ENCODE measurements at places on chromosomes 13 and 19.

DNA sequence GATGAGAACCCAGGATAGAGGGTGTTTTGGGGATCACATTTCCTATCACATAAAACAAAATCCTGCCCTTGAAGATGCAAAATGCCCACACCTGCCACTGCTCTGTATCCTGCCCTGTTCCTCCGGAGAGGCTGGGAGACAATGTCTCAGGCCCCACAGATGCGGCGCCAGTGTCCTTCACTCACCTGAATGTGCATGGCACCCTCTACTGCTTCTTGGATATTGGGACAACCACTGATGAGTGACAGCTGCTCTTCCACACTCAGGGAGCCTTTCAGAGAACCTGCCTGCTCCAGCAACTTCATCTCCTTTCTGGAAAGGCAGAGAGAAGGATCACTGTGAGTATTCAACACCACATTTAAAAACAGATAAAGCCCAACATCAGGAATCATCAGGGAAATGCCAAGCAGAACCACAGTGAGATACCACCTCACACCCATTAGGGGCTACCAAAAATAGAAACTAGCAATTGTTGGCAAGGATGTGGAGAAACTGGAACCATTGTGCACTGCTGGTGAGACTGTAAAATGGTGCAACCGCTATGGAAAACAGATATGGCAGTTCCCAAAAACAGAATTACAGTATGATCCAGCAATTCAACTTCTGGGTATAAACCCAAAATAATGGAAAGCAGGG is 36.4 kb downstream of the CRYL1 start:
- DNase-seq, result no peak

DNA sequence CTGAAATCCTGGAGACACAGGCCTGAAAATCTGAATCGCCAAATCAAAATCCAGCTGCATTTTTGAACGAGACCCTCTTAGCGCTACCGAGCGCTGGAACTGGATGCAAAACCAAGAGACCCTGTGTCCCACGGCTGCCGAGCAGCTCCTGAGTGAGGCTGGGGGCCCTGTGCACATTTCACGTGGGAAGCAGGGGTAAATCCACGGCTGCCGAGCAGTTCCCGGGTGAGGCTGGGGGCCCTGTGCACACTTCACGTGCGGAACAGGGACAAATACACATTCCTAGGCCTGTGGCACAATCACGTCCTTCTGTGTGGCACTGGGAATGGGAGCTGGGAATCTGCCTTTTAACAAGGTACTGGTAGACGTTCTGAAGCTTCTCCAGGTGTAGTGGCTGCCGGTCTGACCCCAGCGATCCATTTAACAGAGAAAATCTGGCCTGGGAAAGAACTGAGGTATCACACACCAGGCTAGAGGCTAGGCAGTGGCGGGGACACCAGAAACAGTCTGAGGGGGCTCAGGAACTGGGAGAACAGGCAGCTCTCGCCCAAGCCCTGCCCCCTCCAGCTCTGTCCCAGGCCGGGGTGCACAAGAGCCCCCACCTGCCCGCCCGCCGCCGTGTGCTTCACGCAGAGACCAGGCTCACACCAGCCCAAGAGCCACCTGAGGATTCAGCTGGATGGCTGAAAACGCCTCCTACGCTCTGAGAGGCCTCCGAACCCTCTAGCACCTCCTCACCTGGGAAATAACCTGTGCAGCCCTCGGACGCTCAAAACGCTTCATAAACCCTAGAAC is 11.0 kb upstream of the C2CD4C start:
- DNase-seq, result no peak

DNA sequence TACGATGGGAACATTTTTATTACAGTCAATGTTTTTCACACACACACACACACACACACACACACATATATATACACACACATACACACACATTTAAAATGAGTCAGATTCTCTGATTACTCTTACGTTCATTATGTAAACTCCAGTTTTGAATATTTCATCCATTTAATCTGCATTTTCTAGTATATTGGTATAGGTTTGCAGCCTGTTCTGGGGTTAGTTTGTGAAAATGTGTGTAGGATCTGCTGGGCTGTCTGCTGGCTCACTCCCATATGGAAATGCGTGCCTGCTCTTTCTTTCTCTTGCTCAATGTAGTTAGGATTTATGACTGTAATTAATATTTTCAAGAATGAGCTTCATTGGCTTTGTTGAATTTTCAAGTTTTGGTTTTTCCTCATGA is 7.1 kb downstream of the LILRB2 start:
- no peak for DNase-seq

DNA sequence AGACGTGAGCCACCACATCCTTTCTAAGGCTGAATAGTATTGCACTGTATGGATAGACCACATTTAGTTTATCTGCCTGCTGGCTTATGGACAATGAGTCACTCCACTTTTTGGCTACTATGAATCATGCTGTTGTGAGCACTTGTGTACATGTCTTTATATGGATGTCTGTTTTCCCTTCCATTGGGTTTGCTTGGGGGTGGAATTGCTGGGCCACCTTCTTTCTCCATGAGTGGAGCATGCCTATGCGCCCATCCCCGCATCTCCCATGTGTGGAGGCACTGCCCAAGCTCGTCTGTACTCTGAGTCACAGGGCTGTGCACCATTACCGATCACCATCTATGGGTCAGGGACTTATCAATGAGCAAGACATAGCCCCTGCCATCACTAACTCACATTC is 127.2 kb upstream of the GJB6 start:
- no peak for DNase-seq

DNA sequence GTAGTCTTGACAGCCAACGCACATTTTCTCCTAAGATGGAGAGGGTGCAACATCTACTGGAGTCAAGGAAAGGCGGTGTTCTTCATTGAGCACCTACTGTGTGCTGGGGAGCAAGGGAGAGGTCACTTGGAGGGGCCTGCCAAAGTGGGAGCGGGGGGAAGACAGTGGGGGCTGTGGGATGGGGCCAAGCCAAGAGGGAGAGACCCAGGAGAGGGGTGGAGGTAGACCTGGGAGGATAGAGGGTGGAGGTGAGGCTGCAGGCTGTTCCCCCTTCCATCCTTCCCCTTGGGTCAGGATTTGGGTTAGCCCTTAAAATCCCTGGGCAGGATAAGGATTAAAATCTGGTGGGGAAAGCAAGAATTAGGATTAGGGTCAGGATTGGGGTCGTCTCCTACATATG is 1.7 kb upstream of the PLPP2 start:
- DNase-seq, result no peak

- no peak for DNase-seq
Observed at GRCh38 chr13:22198001-22198400, 527.1 kb downstream of the FGF9 start.

DNA sequence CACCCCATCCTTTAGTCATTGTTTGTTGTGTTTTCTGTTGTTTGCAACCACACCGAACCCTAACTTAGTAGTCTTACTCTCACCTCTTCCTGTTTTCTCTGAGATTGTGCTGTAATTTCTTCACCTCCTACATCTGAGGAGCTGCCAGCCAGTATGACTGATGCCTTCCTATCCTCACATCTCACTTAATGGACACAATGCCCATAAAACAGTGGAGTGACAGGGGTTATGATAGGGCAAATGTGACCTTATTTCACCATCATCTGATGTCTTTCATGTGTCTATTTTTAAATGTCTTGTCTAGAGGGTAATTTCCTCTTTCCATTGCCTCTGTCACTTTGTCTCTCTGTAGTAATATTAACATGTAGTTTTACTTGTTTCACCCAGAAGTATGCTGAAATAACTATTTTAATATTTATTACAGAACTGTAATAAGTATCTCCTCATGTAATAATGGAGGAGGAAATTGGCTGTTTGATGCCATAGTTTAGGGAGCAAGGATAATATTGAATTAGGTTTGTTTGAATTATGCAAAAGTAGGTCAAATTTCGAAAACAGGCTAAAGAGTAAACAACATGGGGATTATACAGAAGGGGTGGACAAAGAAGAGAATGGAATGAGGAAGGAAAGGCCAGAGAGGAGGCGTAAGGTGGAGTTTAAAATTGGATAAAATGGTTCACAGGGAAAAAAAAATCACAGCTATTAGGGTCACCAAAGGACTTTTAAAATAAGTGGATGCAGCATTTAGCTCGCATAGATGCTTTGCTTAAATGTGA is 103.5 kb upstream of the SPRY2 start:
- DNase-seq, result no peak

DNA sequence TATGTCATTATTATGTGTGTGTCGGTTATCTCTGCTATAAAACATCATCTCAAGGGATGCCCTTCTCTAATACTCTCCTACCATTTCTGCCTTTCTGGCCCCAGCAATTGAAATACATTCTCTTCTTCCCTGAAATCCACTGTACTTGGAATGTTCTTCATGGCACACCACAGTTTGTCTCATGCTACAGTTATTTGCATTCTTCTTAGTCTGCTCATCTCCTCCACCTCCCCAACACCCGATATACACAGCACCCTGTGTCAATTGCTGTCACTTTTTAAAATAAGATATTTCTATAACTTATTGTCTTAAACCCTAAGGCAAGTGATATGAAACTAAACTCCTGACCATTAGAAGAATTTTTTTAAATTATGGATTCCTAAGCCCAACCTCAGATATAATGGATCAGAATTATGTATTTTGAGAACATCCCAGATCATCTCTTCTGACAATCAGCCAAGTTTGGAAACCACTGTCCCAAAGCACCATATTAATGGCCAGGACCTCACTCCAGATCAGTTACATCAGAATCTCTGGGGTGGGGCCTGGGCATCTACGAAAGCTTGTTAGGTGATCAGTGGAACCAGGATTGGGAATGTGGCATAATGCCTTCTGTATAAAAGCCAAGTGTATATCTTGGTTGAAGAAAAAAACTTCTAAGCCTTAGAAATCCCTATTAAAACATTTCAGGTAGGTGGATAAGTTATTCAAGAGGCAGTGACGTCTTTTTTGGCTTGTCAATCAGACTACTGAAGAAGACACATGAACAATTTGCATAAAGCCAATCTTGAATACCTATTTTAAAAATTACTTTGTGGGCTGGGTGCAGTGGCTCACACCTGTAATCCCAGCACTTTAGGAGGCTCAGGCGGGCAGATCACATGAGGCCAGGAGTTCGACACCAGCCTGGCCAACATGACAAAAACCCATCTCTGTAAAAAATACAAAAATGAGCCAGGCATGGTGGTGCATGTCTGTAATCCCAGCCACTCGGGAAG is 30.0 kb upstream of the KBTBD7 start:
- no peak for DNase-seq

DNA sequence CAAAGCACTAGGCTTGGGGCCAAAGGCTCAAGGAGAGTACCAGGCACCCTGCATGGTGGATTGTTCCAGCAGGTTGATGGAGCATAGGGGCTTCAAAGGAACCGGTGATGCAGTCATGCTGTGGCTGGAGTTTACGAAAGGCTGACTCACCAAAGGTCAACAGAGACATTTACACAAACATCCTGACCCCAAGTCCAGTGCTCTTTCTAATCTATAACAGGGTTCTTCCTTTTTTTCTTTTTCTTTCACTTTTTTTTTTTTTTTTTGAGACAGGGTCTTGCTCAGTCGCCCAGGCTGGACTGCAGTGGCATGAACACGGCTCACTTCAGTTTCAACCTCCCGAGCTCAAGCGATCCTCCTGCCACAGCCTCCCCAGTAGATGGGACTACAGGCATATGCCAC is 35.6 kb upstream of the TPTE2 start:
- no peak for DNase-seq

DNA sequence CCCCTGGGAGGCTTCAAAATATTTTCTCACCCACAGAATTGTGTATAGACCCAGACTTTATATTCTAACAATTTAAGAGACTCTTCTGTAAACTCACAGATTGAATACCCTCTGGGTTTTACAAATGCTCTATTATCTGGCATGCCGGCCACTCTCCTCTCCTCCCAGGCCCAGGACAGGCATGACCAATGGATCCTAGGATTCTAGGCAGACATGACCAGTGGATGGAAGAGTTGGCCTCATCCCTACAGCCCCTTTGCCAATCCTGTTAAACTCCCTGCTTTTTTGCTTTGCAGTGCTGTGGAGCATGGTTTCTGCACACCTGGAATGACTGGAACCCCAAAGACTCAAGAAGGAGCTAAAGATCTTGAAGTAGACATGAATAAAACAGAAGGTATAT is 5.8 kb downstream of the ACSBG2 start:
- DNase-seq, result no peak

GRCh38 chr19:29324291-29324680 is 111.3 kb upstream of the UQCRFS1 start:
- DNase-seq, result no peak

- no peak for DNase-seq
Observed at GRCh38 chr13:102291587-102292218, 110.1 kb downstream of the FGF14 start.

- peak; percentile 96 for DNase-seq
Observed at GRCh38 chr19:17873786-17874757, 2.3 kb downstream of the SLC5A5 start.

- no peak for DNase-seq
Observed at GRCh38 chr19:16366433-16367260, 42.0 kb downstream of the KLF2 start.

- DNase-seq, result no peak
Observed at GRCh38 chr13:69234171-69234570, 873.5 kb upstream of the ATXN8OS start.

- no peak for DNase-seq
Observed at GRCh38 chr13:96527497-96527896, 437.6 kb downstream of the HS6ST3 start.

- DNase-seq, result no peak
Observed at GRCh38 chr19:48354332-48354992, 9.3 kb downstream of the TMEM143 start.

DNA sequence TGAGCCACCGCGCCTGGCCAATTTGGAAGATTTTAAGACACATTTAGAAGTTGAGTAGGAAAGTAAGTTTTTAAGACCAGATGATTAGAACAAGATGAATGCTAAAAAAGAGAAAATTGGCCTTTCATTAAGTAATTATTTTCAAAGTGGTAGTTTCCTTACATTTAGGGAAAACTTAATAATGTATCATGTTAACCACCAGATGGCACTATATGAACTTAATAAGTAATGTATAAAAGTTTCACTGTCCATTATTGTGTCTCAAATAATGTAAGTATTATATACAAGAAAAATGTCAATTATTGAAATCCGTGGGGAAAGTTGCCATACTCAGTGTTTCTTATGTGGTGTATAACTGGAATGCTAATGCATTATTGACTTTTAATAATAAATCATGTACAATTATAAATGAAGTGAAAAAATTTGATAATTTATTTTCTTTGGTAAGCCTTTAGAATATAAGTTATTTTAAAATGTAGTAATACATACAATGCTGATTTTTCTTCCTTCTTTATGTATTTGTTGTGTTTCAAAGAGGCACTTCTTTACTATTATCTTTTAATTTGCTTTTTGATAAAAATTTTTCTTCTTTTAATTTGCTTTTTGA is 29.2 kb downstream of the COG6 start:
- peak; percentile 11 for DNase-seq
